ENCODE measurements at places on chromosomes 4 and X.

- no peak for DNase-seq
Observed at GRCh38 chrX:9586992-9587392, 122.1 kb downstream of the TBL1X start.

DNA sequence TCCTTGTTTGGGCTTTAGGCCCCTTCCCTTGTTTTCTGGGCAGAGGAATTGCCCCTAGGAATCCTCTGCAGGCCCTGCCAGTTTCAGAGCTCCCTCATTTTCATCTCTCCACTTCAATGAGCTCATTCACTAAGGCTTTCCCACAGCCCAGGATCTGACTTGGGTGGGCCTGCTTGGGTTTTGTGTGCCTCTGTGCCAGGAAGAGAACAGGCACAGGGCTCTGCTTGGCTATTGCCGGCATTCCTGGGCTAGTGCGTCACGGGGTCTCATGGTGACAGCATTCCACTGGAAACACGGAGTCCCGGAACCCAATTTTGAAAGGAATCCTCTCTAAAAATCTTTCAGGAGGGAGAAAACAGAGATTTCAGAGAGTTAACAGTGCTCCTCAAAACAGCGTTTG is 150.5 kb downstream of the VCX3A start:
- DNase-seq = no peak

- DNase-seq = no peak
Observed at GRCh38 chr4:124650614-124651013, 61.9 kb downstream of the ANKRD50 start.

GRCh38 chr4:137659431-137659830 is 127.1 kb upstream of the PCDH18 start:
- DNase-seq = peak; percentile 89

DNA sequence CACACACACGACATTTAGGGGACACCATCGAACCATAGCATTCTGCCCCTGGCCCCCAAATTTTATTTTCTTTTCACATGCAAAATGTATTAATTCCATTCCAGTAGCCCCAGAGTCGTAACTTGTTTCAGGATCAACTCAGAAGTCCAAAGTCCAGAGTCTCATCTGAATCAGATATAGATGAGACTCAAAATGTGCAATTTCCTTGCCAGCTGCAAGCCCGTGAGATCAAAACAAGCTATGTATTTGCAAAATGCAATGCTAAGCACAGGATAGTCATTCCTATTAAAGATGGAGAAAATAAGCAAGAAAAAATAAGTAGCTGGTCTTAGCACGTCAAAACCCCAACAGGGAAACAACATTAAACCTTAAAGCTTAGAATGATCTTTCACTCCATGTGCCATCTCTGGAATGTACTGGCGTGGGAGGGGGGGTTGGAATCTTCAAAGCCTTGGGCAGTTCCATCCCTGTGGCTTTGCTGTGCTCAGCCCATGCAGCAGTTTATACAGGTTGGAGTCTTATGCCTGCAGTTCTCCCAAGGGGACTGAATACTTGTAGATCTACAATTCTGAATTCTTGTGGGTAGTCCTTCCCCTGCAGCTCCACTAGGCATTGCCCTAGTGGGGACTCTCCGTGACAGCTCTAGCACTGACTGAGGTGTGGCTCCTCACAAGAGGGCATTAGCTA is 47.7 kb upstream of the SYTL5 start:
- peak; percentile 65 for DNase-seq

GRCh38 chr4:121192480-121192879 is 28.4 kb upstream of the TNIP3 start:
- DNase-seq = peak; percentile 52

DNA sequence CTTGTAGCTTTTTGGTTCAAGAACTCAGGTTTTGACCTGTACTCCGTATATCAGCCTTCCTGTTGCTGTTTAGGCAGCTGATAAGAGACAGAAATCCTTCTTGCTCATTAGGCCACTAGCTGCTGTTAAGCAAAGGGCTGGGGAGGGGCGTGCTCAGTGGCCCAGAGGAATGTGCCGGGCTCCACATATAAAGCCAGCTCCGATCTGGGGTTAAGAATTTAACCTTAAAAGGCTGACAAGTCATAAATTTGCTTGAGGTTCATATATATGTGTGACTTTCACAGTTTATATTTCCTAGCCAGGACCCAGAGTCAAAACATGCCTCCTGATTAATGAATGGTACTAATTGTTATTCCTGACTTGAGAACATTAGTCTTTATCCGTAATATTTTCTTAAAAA is 15.3 kb downstream of the GPC3 start:
- no peak for DNase-seq

GRCh38 chrX:150482537-150483206 is 85.7 kb upstream of the MTM1 start:
- DNase-seq = peak; percentile 64

- no peak for DNase-seq
Observed at GRCh38 chrX:130909469-130910136, 6.6 kb upstream of the ENOX2 start.

- no peak for DNase-seq
Observed at GRCh38 chr4:87541956-87542709, 13.0 kb upstream of the SPARCL1 start.

- DNase-seq = peak; percentile 18
Observed at GRCh38 chr4:1113311-1114009, at the start of gene RNF212. TSS of gene RNF212 (minus strand) at chr4:1113564. CDS start at chr4:1113464, 100 bp downstream.

- no peak for DNase-seq
Observed at GRCh38 chrX:132395026-132395425, 93.8 kb downstream of the MBNL3 start.

GRCh38 chr4:176906709-176907108 is 114.0 kb upstream of the VEGFC start:
- no peak for DNase-seq

GRCh38 chrX:70970482-70970995 is 39.6 kb upstream of the SLC7A3 start:
- peak; percentile 0 for DNase-seq

DNA sequence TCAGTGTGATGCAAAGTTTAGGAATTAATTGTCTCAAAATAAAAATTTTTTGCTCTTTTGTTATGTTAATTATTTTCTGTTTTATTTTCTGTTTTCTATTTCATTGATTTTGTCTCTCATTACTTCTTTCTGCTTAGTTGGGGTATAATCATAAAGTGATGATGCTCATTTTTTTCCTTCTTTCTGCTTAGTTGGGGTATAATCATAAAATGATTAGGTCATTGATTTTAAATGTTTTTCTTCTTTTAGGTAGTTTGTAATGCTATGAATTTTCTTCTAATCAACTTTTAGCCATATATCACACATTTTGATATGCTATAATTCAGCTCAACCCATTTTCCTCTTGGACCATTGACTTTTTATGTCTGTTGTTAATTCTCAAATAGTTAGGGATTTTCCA is 43.7 kb downstream of the NEUROG2 start:
- DNase-seq = no peak

DNA sequence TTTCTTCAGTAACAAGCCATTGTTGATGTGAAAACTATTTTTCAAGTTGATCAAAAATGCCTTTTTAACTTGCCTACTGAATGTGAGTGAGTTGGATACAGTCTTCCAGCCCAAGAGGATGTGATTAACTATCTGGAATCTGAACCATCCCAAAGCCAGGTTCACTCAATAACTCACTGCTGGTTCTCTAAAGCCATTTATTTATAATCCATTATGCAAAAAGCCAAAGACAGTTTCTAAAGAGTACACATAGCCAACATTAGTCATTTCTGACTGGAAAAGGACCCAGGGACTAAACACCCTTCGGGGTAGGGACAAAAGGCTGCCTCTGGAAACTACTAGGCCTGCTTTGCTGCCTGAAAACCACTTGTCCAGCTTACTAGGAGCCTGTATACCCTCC is 109.6 kb downstream of the SHROOM4 start:
- peak; percentile 52 for DNase-seq

DNA sequence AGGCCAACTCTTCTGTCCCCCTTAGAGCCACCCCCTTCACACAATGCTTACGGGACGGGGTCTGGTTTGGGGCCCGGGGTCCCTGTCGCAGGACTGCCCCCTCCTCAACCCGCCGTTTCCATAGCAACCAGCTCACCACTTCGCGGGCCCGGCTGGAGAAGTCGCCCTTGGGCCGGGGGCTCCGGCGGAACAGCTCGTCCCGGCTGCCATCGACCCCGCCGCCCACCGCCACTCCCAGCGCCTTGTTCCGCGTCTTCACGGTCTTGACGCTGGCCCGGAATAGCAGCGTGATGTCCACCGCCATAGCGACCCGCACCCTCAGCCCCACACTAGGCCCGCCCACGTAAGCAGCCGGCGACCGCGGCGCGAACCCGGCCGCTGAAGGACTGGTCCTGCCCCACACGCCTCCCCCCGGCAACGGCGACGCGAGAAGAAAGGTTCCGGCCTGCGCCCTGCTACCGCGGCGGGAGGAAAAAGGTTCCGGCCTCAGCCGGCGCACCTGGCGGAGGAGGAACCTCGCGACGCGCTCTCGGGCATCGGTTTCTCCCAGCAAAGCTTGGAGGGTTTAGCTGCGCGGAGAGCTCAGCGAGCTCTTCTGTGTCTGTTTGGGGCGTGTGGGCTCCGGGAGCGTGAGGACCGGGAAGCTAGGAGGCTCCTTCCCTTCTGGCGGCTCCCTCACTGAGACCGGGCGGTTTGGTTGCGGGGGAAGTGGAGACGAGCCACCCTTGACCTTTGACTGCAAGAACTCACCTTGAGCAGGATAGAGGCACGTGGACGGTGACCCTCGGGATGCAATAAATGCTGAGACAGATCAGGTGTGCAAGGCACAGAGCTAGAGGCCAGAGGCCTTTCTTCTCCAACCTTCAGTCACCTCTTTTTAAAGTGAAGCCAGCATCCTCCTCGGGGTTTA is at the start of gene STX18:
Gene STX18, minus strand, starts transcription at position 388 of the 910 bp plus-strand sequence. Its CDS starts 84 bp downstream, at position 304.
- DNase-seq = peak; percentile 87

- peak; percentile 92 for DNase-seq
Observed at GRCh38 chr4:184400375-184400870, 73.9 kb downstream of the IRF2 start.

- no peak for DNase-seq
Observed at GRCh38 chr4:121166976-121167375, 2.9 kb upstream of the TNIP3 start.

DNA sequence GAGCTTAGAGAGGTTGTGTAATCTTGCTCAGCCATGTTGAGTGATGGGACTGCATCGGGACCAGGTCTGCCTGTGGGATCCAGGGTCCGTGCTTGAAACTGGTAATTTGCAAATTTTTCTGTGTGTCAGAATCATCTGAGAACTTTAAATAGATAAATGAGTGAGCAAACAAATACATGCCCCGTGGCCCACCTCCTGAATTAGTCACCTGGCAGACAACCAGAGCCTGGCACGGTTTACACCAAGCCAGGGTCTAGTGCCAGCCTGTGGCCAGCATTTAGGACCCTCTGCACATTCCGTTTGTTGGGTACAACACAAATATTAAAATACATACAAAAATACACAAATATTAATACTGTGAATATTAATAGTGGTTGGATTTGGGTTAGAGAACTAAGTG is 90.6 kb upstream of the STOX2 start:
- no peak for DNase-seq

- no peak for DNase-seq
Observed at GRCh38 chrX:38656350-38656915, 95.1 kb downstream of the TSPAN7 start.

DNA sequence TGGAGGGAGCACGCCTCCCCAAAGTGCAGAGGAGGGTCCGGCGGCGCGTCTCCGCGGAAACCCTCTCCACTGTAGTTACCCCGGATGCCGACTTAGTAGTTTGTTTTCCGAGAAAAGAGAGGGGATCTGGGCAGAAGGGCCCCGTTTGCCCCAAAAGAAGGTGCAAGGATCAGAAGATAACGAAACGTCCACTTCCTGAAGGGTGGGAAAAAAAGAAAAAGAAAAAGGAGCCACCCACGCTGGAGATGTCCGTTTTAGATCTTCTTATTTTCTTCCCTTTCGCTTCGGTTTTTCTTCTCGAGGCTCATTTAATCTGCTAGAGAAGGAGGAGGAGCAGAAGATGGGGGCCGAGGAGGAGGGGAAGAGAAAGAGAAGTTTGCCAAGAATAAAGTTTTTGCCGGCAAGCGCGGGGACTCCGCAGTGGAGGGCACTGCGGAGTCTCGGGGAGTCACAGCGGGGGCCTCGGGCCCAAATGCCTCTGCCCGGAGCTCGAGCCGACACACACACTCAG is 517 bp downstream of the LEF1 start:
- peak; percentile 32 for DNase-seq

Data from fibroblast of skin of right quadriceps (primary cell).